Activated CD4-positive, alpha-beta T cell treated with anti-CD3 and anti-CD28 coated beads, Interleukin-2, amount 10 ng/mL, durations not matched to agents 24 days and 14 days (primary cell): ENCODE measurements at places on chromosomes 11 and 22.

- no peak for DNase-seq
Observed at GRCh38 chr11:121300972-121301699, 8.6 kb downstream of the SC5D start.

- DNase-seq = no peak
Observed at GRCh38 chr11:115665175-115665821, 161.1 kb upstream of the CADM1 start.

DNA sequence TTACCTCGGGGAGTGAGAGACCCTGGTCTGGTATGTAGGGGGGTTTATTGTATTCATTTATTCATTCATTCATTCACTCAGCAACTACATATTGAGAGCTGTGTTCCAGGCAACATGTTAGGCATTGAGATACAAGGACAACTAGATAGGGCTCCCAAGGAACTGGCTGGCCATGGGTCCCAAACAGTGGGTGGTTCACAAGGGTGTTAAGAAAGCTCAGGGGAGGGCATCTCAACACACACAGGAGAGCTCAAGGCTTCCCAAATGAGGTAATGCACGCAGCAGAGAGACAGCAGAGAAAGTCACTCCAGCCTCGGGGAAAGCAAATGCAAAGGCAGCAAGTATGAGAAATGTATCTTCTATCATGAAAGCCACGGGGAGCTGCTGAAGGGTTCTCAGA lies 51.8 kb downstream of the BTG4 start:
- DNase-seq = peak; percentile 39

DNA sequence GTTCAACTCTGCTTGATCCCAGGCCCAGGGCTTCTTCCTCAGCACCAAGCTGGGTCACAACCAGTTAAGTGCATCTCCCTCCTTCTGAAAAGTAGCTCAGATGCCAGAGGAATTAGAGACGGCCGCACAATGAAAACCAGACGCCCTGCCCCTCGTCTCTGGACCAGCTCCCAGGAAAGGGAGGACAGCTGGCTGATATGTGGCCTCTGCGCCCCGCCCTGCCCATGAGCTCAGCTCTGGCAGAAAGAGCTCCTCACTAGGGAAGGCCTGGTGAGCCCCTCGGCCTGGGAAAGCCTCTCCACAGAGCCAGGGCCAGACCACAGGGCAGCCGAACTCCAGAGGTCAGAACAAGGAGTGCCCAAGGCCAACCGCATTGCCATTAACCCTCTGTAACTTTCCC lies 18.1 kb upstream of the SCGB1A1 start:
- DNase-seq = no peak

- DNase-seq = peak; percentile 43
Observed at GRCh38 chr11:112016088-112016764, 9.0 kb upstream of the DLAT start.

DNA sequence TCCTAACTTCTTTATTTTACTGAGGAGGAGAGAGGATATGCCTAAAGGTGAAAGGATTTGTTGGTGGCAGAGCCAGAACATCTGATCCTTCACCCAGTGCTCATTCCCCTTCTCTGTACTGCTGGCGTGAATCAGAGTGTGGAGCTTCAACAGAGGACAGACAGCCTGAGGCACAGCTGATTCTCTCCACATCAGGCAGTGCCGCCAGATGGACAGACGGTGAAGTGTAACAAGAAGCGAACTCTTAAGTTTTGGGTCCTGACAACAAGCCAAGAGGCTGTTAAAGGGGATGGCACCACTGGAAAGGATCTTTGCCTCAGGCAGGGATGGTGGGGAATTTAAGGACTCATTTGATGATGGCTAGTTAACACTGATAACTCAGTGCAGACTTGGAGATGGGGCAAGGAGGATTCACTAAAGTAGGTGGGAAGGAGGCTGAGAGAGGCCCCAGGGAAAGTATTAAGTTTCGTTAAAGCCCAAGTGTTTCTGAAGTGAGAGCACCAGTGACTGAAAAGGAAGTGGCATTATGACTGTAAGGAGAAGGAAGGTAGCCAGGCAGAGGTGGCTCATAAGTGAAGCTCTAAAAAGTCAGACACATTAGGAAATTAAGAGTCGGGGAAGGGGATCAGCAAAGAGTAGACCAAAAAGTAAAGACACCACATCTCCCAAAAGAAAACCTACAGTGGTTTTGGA lies 81.3 kb downstream of the CLPB start:
- peak; percentile 60 for DNase-seq

- DNase-seq = no peak
Observed at GRCh38 chr11:134393638-134394037, 18.4 kb downstream of the B3GAT1 start.

DNA sequence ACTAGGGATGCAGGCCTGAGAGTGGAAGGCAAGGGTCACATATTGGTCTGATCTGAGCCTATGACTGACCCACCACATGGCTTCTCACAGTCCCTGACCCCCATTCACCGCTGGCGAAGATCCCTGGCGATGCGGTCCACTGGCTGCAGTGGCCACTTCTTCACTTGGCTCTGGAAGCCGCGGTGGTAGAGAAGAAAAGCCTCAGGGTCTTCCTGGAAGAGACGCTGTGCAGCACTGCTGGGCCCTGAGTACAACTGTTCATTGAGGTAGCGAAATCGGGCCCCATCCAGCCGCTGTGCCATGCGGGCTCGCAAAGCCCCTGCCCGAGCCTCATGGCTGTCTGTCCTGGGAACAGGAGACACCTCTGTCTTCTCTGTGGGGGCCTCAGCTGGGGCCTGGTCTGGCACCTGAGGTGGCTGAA lies 2.4 kb downstream of the RRP8 start:
- peak; percentile 53 for DNase-seq

GRCh38 chr22:37442135-37442534 lies 14.9 kb upstream of the ELFN2 start:
- DNase-seq = no peak

DNA sequence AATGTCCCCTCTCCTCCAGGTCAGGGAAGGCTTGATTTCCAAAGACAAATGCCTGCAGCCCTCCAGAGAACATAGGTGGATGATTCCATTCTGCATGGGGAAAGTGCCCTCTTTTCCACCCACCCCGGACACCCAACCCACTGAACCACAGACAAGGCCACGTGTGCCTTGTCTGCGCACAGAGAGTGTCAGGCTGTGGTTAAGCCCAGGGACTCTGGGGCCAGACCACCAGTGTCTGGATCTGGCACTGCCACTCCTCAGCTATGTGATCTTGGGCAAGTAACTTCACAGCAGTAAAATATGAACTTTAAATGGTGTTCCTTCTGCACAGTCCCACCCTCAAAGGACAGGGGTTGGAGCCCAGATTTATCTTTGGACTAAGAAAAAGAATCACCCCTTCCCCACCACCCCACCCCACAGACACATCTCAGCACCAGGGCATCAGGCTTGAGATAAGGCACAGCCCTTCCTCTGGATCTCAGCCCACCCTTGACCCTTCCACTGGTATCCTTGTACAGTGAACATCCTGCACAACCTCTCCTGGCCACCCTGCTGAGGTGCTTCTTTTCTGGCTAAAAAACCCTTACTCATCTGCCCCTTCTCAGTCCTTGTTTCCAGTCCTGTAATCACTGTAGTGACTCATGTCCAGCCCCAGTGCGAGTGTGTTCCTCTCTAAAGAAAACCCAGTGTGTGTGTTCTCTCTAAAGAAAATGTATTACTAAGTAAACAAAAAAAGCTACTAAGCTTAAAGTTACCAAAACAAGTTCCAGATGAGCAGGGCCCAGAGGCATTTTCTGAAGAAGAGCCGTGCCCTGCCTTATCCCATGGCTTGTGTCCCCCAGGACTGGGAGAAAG lies 1.9 kb upstream of the PTGDR2 start:
- no peak for DNase-seq

GRCh38 chr22:17971711-17972110 lies 52.6 kb downstream of the MICAL3 start:
- no peak for DNase-seq

- DNase-seq = no peak
Observed at GRCh38 chr11:68521969-68522652, 61.6 kb downstream of the PPP6R3 start.

DNA sequence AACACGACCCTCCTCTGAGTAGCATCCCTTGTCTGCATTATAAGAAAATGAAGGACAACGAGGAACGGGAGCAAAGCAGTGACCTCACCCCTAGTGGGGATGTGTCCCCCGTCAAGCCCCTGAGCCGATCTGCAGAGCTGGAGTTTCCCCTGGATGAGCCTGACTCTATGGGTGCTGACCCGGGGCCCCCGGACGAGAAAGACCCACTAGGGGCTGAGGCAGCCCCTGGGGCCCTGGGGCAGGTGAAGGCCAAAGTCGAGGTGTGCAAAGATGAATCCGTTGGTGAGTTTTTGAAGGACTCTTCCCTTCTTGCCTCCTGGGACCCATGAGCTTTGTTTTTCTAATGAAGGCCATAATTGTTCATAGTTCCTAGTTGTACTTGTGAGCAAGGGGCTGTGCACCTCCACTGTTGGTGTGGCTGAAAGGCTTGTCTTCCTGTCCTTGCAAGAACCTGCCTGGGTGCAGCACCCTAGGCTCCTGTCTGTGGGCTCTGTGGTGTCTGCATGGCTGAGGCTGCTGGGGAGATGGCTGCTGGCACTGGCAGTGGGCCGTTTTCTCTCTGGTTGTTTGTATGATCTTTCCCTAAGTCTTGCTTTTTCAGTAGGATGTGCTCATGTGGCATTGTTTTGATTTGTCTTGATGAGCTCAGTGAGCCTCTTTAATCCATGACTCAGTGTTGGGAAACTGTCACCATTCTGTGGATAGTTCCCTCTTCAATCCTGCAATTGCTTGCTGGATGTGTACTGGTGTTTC lies 10.1 kb downstream of the DGCR8 start:
- DNase-seq = no peak

DNA sequence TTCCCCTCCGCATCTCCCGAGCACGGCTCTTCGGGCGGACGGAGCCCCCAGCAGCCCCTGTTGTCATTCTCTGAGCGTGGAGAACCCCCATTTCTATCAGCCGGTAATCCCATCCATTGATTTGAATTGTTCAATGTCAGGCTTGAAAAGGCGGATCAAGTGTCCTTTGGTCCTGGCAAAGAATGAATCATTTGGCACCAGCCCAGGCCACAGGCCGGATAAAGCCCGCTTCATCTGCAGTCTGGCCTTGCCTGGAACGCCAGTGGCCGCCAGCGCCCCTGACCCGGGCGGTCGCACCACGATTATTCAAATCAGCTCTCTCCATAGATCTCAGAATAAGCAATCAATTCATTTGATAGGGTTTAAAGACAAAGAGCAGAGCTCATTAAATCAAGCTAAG lies 188.9 kb downstream of the BRD1 start:
- no peak for DNase-seq

GRCh38 chr11:83093634-83094033 lies 21.9 kb upstream of the RAB30 start:
- no peak for DNase-seq

DNA sequence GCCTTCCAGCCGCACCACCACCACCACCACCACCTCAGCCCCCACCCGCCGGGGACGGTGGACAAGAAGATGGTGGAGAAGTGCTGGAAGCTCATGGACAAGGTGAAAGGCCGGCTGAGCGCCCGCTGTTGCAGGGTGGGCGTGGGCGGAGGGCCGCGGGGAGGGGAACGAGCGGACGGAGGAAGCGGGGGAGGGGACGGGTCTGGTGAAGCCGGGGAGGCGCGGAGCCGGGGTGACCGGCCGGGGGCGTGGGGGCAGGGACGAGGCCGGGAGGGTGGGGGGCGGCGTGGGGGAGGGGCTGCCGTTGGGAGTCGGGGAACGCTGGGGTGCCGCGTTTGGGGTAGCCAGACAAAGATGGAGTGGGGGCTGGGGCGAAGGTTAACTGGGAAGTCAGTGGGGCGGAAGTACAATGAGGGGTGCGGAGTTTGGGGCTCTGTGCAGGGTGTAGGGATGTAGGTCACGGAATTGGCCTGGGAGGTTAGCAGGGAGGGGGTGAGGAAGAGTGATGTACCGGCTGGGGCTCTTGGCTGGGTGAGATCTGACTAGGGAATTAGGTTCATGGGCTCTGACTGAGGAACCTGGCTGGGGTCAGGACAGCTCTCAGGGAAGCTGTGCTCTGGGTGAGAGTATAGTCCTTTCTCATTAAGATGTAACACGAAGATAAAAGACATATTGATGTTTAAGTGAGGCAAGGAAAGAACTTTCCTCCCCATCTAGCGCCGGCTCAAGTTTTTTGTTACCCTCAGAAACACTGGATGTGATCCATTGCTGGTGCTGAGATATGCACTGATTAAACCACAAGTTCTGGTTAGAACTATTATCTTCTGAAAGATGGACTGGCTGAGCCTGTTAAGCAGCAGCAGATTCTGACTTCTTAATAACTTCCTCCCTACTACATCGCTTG lies 624 bp downstream of the CBL start:
- peak; percentile 86 for DNase-seq

- no peak for DNase-seq
Observed at GRCh38 chr11:15761235-15761634, 595.1 kb downstream of the SOX6 start.

DNA sequence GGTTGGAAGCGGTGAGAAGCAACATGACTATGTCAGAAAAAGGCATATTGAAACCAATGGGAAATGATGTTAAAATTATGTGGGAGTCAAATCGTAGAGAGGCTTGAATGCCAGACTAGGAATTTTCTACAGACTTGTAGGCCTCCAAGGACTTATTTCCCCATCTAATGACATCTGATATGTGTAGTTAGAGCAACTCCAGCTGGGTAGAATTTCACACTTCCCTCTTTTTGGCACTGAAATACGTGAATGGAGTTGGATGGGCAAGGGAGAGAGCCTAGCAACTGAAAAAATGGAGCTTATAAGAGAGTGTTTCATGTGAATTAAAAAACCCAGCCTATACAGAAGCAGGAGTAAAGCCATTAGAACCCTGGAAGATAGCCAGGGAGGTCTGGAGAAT lies 304.2 kb downstream of the INSC start:
- DNase-seq = no peak

- peak; percentile 81 for DNase-seq
Observed at GRCh38 chr11:120324932-120325810, at the start of gene TLCD5. TLCD5 (plus strand) TSS chr11:120325299; CDS start chr11:120327442, 2,143 bp downstream.

DNA sequence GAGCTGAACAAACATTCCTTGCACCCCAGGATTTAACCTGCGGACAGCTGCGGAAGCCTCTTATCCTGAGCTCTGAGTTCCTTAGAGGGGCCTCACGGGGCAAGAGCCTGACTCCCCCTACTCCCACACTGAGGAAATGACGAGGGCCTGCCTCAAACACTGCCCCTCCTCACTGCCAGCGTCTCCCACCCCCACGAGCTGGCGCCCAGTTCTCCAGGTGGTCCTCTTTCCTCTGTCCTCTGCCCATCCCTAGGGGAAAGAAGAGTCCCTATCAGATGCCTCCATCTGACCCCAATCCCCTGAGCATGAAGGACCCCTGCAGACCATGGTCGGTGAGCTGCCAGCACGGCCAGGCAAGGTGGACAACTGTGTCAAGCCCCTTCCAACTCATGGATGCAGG lies 14.3 kb downstream of the CHST1 start:
- DNase-seq = no peak
